GM13977 (cell line): ENCODE measurements at places on chromosomes 12 and 14.

GRCh38 chr14:90560558-90560957 is 163.7 kb downstream of the CALM1 start:
- DNase-seq, result no peak

DNA sequence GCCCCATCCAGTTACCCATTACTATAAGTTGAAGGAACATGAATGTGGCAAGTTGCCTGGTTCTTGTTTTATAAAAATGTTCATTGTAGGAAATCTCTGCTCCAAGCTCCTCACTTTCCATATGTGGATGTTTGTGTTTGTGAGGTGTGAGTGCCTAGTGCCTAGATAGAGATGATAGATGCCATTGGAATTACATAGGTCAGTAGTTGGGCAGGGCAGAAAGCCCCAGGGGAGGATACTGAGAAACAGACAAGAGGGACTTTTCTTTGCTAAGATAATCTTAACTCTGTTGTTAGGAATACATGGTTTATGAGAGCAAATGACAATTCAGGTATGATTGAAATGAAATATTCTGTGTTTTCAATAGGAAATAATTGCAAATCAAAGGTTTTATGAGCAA is 226.3 kb upstream of the GRIP1 start:
- DNase-seq, result no peak

- DNase-seq, result no peak
Measured at GRCh38 chr12:1929241-1929984, 11.0 kb upstream of the CACNA2D4 start.

GRCh38 chr12:57732726-57733593 is 5.6 kb downstream of the AGAP2 start:
- no peak for DNase-seq

DNA sequence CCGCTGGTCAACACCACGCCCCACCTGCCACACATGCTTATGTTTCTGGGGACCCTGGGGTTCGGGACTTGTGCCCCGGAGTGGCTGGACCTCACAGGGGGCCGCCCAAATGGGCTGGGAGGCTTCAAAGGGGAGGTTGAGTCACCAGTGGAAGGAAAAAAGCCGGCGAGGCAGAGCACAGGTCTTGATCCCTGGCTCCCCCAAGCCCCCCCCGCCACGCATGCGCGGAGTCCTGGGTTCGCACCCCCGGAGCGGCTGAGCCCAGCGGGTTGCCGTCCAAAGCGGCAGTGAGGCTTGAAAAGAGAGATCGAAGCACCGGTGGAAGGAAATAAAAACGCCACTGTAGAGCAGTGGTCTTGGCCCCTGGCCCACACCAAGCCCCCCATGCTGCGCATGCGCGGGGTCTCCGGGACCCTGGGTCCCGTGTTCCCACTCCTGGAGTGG is 313.5 kb downstream of the ALG10 start:
- no peak for DNase-seq

- DNase-seq, result no peak
Measured at GRCh38 chr12:1350055-1350933, 244.1 kb downstream of the FBXL14 start.

DNA sequence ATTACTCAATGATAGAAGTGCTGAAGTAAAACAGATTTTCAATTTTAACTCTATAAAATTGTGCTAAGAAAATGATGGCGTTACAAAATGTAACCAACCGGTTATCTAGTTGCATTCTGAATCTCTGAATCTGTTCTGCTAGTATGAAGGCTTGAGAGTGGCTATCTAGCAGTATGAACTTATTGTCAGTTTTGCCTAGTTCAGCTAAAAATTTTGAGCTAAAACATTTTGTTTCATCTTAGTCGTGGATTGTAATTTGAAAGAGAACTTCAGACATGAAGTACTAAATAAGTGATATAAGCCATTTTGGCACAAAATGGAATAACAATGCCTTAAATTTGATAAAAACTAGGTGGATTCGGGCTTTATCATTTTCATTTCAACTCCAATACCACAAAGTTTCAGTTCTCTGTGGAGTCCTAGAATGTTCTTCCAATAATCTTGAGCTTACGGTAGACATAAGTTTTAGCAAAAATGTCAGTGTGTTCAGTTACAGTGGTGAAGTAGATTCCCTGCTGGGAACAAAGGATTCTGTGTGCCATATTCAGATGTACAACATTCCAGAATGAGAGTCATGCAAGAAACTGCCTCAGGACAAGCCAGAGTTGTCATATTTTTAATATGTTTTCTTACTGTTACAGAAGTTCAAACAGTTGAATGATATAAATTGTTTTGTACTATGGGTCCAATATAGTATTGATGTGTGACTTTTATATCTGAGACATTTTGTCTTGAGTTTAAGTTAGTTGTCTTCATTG is 28.1 kb downstream of the ATP6V1D start:
- DNase-seq, result no peak
